ENCODE measurements at places on chromosomes 7 and 10. TPM values are rescaled to one million over a fixed set of nuclear protein-coding genes. Genes with fewer than 3 reads are reported as not detected.

SHH gene
- total RNA-seq = 0.07 TPM

EPO gene
- not detected for total RNA-seq

DNA sequence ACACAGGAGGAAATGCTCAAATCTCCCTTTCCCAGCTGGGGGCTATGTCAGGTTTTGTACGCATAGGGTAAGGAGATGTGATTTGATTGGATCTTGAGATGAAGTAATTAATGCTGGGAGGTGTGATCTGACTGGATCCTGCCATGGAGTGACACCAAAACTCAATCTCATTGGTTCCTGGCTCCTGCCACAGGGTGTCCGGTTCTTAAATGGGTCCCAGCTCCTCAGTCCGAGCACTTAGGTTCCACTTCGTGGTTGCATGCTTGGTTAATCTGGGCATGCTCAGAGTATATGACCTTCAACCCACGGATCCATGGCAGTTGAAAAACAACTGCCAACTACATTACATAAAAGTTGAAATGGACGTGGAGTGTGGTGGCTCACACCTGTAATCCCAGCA, 3.1 kb upstream of the ZNF12 start:
- ATAC-seq = no peak

- peak; percentile 89 for ATAC-seq
Observed at GRCh38 chr7:4725014-4725849, 43.1 kb downstream of the FOXK1 start.

DNA sequence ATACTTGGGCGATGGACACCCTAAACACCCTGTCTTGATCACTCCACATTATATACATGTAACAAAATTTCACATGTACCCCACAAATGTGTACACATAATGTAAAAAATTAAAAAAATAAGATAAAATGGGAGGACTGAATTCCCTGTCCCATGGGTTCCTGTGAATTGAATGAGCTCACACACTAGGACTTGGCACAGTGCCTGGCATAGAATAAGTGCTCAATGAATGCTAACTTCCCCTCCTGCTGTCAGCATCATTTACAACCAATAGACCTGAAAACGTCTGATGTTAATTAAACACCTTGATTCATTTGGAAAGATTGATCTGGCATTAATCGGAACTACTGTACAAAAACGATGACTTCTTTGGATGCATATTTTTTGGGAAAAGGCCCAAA, 117.3 kb upstream of the ZNF438 start:
- no peak for ATAC-seq

DNA sequence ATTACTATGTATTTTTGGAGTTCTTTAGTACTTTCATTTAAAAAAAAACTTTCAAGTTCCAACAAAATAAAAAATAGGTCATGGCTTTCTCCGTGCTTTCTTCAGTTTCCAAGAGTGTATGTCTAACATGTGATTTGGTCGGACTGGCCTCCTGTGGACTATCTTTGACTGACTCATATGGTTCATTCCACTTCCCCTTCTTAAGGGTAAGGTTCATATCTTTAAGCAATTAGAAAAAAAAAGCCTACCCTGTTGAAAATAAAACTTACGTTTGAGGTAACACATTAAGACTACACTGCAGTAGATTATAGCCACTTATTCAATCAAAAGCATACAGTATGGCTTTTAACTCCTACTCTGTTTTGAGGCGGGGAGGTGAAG, 112.8 kb upstream of the AHR start:
- ATAC-seq = no peak

GRCh38 chr10:123906884-123907652, 15.5 kb upstream of the CPXM2 start:
- no peak for ATAC-seq

EGFR gene
- total RNA-seq = 2.4 TPM
